Kasumi-1 (cell line): ENCODE measurements at places on chromosomes 1 and 21.

GRCh38 chr1:199279872-199280645, 641.2 kb downstream of the PTPRC start:
- no peak for DNase-seq

GRCh38 chr1:156006666-156007376, 13.9 kb downstream of the SSR2 start:
- no peak for DNase-seq

GRCh38 chr1:64550510-64550909, 80.6 kb downstream of the CACHD1 start:
- no peak for DNase-seq

DNA sequence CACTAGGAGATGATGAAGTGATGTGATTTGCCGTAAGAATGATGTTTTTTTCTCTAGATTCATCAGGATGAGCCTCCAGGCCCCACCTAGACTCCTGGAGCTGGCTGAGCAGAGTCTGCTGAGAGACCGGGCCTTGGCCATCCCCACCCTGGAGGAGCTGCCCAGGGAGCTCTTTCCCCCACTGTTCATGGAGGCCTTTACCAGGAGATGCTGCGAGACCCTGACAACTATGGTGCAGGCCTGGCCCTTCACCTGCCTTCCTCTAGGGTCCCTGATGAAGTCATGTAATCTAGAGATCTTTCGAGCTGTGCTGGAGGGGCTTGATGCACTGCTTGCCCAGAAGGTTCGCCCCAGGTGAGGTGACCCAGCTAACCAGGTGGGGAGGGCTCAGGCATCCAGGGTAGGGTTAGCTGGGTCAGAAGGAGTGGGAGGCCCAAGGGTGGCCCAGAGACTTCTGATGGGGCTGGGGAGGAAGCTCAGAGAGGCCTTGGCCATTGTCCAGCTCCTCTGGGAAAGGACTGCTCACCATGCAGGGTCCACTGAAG, 1.3 kb downstream of the PRAMEF12 start:
- DNase-seq, result no peak

GRCh38 chr1:241310451-241310850, 46.6 kb downstream of the RGS7 start:
- DNase-seq, result no peak

- DNase-seq, result no peak
Observed at GRCh38 chr1:234990874-234991801, 137.5 kb downstream of the TOMM20 start.

GRCh38 chr1:148318123-148318903, 164.8 kb downstream of the PPIAL4G start:
- peak; percentile 60 for DNase-seq

DNA sequence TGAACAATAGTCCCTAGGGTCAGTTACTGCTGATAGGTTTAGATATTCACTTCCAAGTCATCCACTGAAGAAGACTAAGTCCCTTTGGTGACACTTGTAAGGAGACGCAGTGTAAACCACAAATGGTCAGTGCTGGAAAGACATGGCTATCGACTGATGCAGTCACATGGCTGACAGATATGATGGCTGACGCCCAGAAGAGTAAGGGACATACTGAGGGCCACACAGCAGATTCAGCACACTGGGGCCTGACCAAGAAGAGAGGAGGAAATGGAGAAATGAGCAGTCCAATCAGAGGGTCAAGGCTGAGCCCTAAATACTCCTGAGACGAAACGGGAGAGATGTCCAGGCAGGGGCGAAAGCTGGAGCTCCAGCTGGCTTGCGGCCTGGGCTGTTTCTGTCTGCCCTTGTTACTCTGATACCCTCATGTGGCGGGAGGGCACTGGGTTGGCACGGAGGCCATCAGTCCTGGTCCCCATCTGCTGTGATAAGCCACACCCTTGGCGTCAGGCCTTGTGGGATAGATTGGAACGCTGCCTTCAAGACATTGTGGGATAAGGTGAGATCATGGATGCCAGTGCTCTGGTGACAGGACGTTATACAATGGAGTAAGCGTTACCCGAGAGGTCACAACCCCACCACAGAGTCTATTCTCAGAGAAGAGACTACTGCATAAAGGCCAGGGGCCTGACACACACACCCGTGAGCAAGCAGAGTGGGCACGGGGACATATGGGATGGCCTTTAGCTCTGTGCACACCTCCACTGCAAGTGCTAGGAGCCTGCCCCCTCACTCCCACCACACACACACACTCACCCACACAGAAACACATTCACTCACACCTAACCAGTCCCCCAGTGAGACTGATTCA, 158.4 kb downstream of the TRABD2B start:
- DNase-seq, result no peak

DNA sequence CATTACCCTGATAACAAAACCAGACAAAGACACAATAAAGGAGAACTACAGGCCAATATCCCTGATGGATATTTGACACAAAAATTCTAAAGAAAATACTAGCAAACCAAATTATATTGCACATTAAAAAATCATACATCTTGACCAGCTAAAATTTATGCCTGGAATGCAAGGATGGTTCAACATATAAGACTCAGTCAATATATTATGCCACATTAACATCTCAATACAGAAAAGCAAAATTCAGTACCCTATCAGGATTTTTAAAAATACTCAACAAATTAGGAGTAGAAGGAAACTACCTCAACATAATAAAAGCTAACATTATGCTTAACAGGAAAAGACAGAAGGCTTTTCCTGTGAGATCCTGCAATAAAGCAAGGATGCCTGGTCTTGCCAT, 177.1 kb downstream of the MAGI3 start:
- no peak for DNase-seq

DNA sequence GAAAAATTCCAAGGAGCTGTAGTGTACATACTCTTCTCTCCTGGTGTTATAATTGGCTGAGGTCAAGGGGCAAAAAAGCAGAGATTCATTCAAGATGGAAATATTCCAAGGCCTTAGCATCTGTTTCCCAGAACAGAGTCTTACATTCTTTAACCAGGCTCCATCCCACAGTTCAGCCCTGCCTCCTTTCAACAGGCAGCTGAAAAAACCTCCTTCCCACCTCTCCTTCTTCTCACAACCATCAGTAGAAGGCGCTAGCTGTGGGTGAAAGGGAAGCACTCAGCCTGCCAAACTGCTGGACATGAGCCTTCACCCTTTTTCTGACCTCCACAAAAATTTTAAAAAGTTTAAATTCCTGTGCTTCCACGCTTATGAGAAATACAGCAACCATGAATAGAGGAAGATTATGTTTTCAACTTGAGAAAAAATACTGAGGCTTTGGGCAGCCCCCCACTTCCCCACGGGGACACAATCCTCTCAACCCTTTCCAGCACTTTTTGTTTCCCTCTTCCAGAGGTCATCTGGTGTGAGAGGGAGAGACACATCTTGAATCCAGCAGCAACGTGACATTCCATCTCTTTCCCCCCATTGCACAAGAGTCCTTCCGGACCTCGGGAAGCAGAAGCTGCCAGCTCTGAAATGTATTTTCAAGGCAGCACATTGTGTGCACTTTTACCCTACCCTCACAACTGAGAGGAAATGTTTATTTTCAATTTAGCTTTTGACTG, 43.2 kb upstream of the FMO2 start:
- DNase-seq, result no peak

- peak; percentile 43 for DNase-seq
Observed at GRCh38 chr1:169427081-169427641, at the start of gene CCDC181. CCDC181 (minus strand) TSS chr1:169427474; CDS start chr1:169424927, 2,547 bp downstream.

DNA sequence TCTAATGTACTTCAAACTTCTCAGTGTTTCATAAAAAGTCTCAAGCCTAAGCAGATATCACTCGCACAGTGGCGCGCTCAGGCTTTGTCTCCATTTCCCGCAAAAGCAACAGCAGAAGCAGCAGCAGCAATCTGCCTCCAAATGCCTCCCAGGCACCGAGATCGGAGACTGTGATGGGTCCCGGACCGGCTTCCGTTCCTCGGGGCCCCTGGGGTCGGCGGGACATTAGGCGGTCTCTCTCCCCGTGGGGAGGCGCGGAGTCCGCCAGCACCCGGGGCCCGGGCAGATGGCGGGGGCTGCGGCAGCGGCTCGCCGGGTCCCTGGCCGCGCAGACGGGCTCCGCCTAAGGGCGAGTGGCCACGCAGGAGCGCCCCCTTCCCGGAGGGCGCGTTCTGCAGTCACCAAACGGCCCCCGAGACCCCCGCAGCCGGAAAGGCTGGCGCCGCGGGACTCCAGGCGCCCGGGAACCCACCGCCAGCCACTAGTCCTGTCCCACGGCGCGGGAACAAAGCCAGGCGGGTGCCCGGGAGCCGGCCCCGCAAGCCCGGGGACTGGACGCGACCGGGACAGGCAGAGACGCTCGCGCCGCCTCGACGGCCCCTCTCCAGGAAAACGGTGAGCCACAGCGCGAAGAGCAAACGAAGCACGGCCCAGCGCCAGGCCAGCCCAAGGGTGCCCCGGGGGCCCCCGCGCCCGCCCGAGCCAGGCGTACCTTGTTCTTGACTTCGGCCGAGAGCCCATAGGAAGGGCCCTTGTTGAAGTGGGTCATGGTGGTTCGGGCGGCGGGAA, 590 bp downstream of the CNN3 start:
- peak; percentile 10 for DNase-seq

DNA sequence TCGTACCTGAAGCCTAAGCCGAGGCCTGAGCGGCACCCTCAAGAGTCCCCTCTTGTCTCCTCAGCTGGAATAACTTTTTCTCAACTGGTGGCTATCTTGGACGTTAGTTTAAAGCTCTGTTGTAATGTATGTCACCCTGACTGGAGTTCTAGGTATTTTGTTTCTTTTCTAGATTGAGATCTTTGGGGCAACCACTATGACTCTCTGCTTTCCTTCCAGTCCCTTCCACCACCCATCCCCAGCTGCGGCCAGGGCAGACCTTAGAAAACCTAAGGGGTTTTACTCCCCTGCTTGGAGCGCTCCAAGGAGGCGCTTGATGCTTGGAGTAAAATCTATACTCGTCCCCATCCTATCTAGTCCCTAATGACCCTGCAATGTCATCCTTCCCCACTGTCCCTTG, 74.6 kb upstream of the MRPS6 start:
- no peak for DNase-seq

DNA sequence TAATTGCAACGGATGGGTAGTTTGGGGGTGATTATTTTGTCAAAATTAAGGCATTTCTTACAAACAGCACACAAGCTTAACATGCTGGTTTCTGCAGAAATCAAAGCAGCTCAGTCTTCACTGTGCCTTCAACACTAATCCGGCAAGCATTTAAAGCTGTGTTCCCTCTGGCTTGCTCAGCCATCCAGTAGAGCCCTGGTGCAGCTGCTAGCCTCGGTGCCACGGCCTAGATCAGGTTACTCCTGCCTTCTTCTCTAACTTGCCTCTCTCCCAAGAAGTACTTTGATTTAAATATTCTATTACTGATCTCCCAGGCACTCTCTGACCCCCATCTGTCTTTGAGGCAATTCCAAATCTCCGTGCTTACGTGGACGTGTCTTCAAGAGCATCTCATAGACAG, 85.6 kb downstream of the GREM2 start:
- DNase-seq, result no peak

GRCh38 chr1:151835596-151835995, 4.0 kb upstream of the RORC start:
- DNase-seq, result no peak

DNA sequence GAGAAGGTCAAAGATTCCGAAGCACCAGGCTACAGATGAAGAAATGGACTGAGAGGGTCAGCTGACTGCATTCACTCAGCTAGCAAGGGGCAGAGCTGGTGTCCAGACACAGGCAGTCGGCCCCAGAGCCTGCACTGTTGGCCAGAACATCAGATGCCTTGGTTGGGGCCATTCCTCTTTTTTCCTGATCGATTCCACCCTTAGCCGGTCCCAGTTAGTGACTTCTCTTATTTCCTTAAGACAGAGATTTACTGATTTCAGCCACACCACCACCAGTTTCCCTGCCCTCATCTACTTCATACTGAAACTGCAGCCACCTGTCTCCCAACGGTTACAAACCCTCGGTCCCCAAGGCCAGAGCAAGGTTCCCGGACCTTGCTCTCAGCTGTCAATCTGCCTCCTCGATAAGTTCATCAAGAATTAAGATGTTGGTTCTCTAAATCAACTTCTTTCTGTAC, 11.5 kb downstream of the CD58 start:
- DNase-seq, result no peak

GRCh38 chr1:191620883-191621282, 537.4 kb upstream of the RGS18 start:
- DNase-seq, result no peak

DNA sequence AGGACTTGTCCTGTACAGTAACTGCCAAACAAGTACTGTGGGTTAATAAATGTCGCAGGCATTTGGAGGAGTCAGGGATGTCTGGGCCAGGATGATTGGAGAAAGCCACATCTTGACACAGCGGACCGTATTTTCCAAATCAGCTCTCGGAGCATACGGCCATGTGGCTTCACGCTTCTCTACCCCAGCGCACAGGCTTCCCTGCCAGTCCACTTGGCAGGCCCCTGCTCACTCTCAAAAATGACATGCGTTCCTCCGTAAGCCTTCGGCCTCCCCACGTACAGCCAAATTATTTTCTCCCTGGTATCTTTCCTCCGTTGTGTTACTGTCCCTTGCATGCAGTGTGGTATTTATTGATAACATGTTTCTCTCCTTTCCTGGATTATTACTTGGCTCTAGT, 7.2 kb upstream of the LRRC38 start:
- no peak for DNase-seq

DNA sequence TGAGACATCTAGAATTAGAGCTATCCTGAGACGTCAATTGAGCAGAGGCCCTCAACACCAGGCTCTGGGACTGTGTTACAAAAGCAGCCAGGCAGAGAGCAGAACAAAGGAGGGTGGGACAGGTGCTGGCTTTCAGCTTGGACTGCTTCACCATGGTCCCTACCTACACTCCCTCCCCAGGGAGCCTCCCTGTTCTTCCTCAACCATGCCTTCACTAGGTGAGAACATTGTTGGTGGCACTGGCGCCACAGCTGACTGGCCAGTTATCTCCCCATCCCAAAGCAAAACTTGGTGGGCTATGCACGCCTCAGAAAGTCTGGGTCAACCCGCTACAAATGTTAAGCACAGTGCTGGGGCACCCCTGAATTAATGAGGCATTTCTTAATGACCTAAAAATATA, 87.8 kb downstream of the NMNAT2 start:
- no peak for DNase-seq

GRCh38 chr1:165134431-165134830, 222.1 kb downstream of the LMX1A start:
- no peak for DNase-seq

GRCh38 chr1:26345718-26346117, 8.2 kb downstream of the CRYBG2 start:
- no peak for DNase-seq
